ENCODE measurements at places on chromosomes 16 and 17. TPM values are rescaled to one million over a fixed set of nuclear protein-coding genes. Genes with fewer than 3 reads are reported as not detected.

DNA sequence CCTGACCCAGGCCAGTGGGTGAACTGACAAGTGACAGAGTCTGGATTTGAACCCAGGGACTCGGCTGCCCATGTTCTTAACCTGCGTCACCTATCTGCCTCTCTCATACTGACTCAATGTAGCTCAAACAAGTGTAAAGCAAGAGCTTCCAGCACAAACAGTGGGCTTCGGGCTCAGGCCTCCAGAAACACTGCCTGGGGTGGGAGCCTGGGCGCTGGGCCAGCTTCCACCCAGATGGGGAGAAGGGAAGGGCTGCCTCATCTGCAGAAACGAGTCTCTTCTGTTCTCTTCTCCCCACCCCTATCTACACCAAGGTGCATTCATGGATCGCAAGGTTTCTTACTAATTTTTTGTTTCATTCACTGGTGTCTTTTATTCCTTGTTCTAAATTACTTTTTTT is 1.3 kb downstream of the CDRT4 start:
- DNase-seq, result no peak
- no peak overlapping the region for H3K4me3 ChIP-seq
- no peaks in the 10 kb centered on the region for H3K27me3 ChIP-seq
- H3K36me3 ChIP-seq, result no peaks in the 10 kb centered on the region
- H3K4me1 ChIP-seq, result no peaks in the 10 kb centered on the region

GRCh38 chr17:78745407-78746088 is 36.5 kb downstream of the CYTH1 start:
- H3K4me3 ChIP-seq, result no peak overlapping the region
- H3K27ac ChIP-seq, result peak overlapping the region; percentile 83
- H3K36me3 ChIP-seq, result no peaks in the 10 kb centered on the region
- H3K27me3 ChIP-seq, result no peaks in the 10 kb centered on the region

Gene USP43
- 10.0 TPM for total RNA-seq

DNA sequence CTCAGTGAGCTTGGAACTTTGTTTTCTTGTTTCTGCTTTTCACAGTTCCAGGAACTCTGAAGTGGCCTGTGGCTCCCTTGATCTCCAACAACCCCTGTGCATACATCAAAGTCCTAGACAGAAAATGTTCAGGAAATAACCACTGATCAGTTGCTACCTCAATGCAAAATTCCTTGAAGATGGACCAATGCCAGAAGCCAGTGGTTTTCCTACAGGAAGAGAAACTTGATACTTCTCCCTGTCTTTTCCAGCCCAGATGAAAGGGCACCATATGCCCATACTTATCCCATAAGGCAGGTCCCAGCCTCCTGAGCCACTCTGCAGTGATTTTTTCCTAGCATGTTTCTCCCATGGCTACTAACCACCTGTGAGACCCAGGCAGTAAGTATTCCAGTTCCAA is 12.3 kb upstream of the CDRT4 start:
- no peak overlapping the region for H3K4me3 ChIP-seq
- H3K36me3 ChIP-seq, result no peaks in the 10 kb centered on the region
- H3K4me1 ChIP-seq, result no peaks in the 10 kb centered on the region
- no peak overlapping the region for H3K27ac ChIP-seq
- H3K27me3 ChIP-seq, result no peaks in the 10 kb centered on the region

Gene CCL17
- not detected for total RNA-seq

DNA sequence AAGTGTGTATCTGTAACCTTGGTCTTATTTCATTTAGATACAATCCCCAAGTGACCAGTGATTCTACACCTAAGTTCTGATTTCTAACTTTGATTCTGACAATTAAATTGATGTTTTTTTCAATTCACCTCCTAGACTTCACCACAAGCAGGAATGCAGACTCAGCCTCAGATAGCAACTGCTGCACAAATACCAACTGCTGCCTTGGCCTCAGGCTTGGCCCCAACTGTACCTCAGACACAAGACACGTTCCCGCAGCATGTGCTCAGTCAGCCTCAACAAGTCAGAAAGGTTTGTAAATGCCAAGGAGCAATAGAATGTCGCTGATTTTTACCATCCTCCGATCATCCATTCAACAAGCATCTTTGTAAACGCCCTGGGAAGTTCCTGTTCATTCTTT is 177.7 kb downstream of the MRTFB start:
- H3K36me3 ChIP-seq, result peaks cover 12% of the 10 kb centered on the region
- H3K4me1 ChIP-seq, result no peaks in the 10 kb centered on the region
- H3K27me3 ChIP-seq, result no peaks in the 10 kb centered on the region

- H3K27ac ChIP-seq, result peak overlapping the region; percentile 76
- H3K4me1 ChIP-seq, result no peaks in the 10 kb centered on the region
- peak overlapping the region; percentile 99 for H3K4me3 ChIP-seq
- no peaks in the 10 kb centered on the region for H3K27me3 ChIP-seq
- DNase-seq, result no peak
- H3K36me3 ChIP-seq, result no peaks in the 10 kb centered on the region
These were observed 30.3 kb downstream of the CPSF4L start for GRCh38 chr17:73231395-73231794.

DNA sequence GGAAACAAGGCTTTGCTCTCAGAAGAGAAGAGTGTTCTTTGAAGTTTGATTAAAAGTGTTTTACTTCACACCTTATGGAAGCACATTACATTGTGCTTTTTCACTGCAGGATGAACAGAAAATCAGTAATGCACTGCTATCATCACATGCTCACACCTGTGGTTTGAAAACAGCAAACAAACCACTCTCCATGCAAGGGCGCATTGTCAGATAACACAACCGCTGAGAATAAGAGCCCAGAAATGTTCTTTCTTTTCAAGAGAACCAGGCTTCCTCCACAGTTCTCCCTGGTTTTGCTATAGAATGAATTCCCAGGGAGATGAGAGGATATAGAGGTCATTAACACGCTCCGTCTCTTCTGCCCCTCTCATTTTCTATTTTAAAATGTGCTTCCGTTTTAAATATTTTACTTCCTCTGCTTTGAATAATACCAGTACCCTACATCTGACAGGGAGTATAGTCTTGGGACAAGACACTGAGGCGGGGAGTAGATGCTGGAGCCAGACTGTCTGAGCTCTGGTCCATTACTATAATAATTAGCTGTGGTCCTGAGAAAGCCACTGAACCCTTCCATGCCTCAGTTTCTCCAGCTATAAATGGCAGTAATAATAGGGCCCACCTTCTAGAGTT is 71.6 kb downstream of the CDK5R1 start:
- H3K27ac ChIP-seq, result no peak overlapping the region
- no peaks in the 10 kb centered on the region for H3K36me3 ChIP-seq
- no peak for DNase-seq
- no peak overlapping the region for H3K4me3 ChIP-seq
- H3K4me1 ChIP-seq, result no peaks in the 10 kb centered on the region

DNA sequence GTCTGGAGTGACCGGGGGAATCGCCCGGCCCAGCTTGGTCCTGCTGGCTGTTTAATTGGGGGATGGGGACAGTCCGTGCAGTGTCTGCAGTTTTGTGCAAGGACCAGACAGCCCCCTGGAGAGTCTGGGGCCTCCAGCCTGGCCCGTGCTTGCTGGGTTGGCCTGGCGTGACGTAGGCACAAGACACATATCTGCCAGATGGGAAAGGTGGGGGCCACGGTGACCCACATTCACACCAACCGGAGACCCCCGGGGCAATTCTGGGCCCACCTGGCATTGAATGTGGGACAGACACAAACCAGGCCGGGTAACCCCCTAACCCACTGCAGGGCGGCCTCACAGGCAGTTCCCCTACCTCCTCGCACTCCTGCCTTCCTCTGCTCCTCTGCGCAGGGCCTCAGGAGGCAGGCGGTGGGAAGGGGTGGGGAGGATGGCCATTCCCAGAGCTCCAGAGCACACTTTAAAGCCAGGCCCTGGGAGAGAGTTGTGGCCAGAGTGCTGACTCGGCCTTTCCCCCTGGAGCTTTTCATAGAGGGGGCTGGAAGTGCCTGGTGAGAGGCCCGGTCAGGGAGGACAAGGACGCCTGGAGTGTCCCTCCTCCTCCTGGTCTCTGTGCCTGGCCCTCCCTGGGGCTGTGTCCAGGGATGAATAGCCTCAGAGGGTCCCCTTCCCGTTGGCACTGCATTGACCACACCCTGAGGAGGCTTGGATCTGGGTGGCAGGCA is 1.5 kb downstream of the MRC2 start:
- no peaks in the 10 kb centered on the region for H3K36me3 ChIP-seq
- H3K4me1 ChIP-seq, result peaks cover 10% of the 10 kb centered on the region
- no peaks in the 10 kb centered on the region for H3K27me3 ChIP-seq
- no peak overlapping the region for H3K27ac ChIP-seq

DNA sequence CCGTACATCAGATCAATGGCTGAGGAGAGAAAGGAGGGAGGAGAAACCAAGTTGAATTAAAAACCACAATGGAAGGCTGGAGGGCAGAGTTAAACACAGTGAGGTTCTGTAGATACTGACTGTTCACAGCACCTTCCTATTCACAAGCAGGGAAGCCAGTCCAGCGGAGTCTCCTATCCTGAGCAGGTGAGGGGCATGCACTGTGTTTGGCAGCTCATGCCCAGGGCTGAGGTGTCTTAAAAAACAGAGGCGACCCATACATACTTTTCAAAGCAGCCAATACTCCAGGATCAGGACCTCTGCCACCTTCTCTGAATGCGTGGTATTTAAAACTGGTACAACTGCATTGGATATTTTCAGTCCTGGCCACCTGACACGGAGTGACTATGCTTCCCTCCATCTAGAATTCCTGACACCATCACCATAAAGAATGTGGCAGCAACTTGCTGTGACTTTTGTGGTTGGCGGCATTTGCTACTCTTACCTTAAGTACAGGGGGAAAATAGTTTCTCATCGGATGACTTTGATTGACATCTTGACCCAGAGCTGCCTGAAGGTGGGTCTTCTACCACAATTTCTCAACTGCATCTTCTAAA is 21.5 kb downstream of the USP22 start:
- no peak for DNase-seq
- H3K27ac ChIP-seq, result no peak overlapping the region
- H3K4me1 ChIP-seq, result no peaks in the 10 kb centered on the region
- H3K4me3 ChIP-seq, result no peak overlapping the region
- H3K27me3 ChIP-seq, result no peaks in the 10 kb centered on the region
- H3K36me3 ChIP-seq, result peaks cover 71% of the 10 kb centered on the region

GRCh38 chr17:39667945-39668924 is at the start of gene PNMT:
Gene PNMT, plus strand, starts transcription at chr17:39668453. Its CDS starts 23 bp downstream, at chr17:39668476.
- DNase-seq, result peak; percentile 78
- peak within 1 kb of the TSS; percentile 19 for H3K4me3 ChIP-seq
- no peak within 1 kb of the TSS for H3K27ac ChIP-seq
- H3K4me1 ChIP-seq, result no peaks in the 10 kb centered on the region
- peaks cover 4% of the 10 kb centered on the region for H3K27me3 ChIP-seq

GRCh38 chr17:74778960-74779359 is 2.8 kb upstream of the NAT9 start:
- H3K36me3 ChIP-seq, result no peaks in the 10 kb centered on the region
- H3K27me3 ChIP-seq, result no peaks in the 10 kb centered on the region
- H3K4me1 ChIP-seq, result no peaks in the 10 kb centered on the region
- H3K4me3 ChIP-seq, result no peak overlapping the region
- DNase-seq, result no peak

GRCh38 chr17:13626703-13627102 is 25.0 kb upstream of the HS3ST3A1 start:
- H3K36me3 ChIP-seq, result no peaks in the 10 kb centered on the region
- H3K4me3 ChIP-seq, result no peak overlapping the region
- no peak for DNase-seq
- H3K4me1 ChIP-seq, result no peaks in the 10 kb centered on the region

DNA sequence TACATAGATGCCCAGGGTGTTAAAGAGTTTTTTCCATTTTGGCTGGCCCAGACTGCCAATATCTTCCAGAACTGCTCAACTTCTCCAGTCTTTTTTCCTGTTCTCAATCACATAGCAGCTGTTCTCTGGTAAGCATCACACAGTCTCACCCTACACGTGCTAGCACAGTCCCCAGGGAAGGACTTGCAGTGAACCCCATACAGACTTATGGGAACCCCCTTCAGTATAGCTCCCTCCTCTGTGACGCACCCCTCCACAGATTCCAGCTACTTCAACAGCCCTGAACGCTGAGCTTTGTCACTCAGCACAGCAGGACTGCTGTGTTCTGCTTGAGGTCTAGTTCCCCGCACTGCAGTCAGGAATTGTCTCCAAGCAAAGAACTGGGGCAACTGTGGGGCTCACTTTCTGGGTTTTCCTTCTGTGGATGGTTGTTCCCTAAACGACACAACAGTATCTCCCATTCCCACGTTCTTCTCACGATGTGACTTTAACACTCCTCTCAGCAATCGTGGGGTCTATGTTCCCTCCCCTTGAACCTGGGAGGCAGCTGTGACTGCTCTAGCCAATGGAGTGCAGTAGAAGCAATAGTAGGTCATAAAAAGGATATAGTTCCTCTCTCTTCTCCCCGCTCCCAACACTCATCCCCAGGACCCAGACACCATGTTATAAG is 3.6 kb downstream of the MMP28 start:
- H3K4me3 ChIP-seq, result no peak overlapping the region
- H3K27me3 ChIP-seq, result peaks cover 6% of the 10 kb centered on the region
- DNase-seq, result no peak
- no peak overlapping the region for H3K27ac ChIP-seq
- H3K4me1 ChIP-seq, result peaks cover 9% of the 10 kb centered on the region

Gene TP53TG3C
- not detected for total RNA-seq

GRCh38 chr16:29816694-29817441 is 916 bp downstream of the PAGR1 start:
- H3K4me1 ChIP-seq, result no peaks in the 10 kb centered on the region
- peak overlapping the region; percentile 78 for H3K27ac ChIP-seq
- H3K27me3 ChIP-seq, result no peaks in the 10 kb centered on the region
- DNase-seq, result peak; percentile 81
- peak overlapping the region; percentile 89 for H3K4me3 ChIP-seq
- no peaks in the 10 kb centered on the region for H3K36me3 ChIP-seq

Gene PRR35
- total RNA-seq, result not detected

Gene COX11
- total RNA-seq, result 24.7 TPM

DNA sequence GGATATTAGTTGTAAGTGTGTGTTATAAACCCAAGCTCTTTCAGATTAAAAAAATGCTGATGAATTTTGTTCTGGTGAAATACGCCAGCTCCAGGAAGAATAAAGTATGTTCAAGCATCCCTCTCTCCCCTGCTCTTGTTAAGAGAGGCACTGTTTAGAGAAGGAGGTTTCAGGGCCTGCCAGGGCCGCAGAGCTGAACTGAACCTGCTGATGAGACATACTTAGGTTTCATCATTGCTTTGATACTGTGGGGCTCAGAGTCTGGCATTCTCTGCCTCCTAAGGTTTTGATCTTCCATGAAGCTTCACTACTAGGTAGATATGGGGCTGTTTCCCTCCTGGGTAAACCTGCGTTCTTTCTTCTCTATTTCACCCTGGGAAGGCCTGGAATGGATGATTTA is 175.3 kb upstream of the FAM20A start:
- H3K4me1 ChIP-seq, result peaks cover 26% of the 10 kb centered on the region
- peak overlapping the region; percentile 80 for H3K27ac ChIP-seq

Gene MC1R
- 0.58 TPM for total RNA-seq

DNA sequence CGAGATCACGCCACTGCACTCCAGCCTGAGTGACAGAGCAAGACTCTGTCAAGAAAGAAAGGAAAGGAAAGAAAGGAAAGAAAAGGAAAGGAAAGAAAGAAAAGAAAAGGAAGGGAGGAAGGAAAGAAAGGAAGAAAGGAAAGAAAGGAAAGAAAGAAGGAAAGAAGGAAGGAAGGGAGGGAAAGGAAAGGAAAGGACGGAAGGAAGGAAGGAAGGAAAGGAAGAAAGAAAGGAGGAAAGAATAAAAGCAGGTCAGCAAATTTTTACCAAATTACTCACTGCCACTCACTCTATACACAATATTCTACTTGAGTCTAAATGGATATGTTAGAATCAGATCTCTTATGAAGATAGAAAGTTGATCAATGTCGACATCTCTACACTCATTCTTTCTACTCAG is 49.8 kb downstream of the RND2 start:
- H3K4me1 ChIP-seq, result peaks cover 15% of the 10 kb centered on the region
- H3K27me3 ChIP-seq, result no peaks in the 10 kb centered on the region
- no peak for DNase-seq
- no peak overlapping the region for H3K4me3 ChIP-seq

- H3K27me3 ChIP-seq, result no peaks in the 10 kb centered on the region
- no peak overlapping the region for H3K4me3 ChIP-seq
- DNase-seq, result no peak
- H3K4me1 ChIP-seq, result peaks cover 2% of the 10 kb centered on the region
- H3K36me3 ChIP-seq, result no peaks in the 10 kb centered on the region
These were observed 49.3 kb upstream of the MNT start for GRCh38 chr17:2450016-2450650.

Data from right lobe of liver (tissue), 6 donors.